ENCODE measurements at places on chromosomes 11 and 22. TPM values are rescaled to one million over a fixed set of nuclear protein-coding genes. Genes with fewer than 3 reads are reported as not detected.

MB gene
- total RNA-seq, result 1.9 TPM

SCUBE1 gene
- 0.81 TPM for total RNA-seq

DDX25 gene
- total RNA-seq, result 1.7 TPM

DEUP1 gene
- total RNA-seq, result not detected

DNA sequence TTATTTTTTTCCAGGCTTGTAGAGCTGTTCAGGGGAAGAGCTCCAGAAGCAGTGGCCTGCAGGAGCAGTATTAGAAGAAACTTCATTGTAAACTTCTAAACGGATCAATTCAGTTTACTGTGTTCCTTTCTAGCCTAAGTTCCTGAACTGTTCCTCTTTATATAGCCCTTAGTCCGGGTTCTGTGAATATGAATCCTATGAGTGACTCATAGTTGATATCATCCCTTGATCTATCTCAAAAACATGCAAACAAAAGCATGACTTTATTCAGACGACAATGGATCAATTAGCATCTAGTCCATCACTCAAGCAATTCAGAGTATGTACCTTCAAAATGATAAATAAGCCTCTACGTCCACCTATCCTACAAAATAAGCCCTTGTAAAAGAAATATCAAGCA is at the start of gene MMP12:
Gene MMP12 (minus strand): TSS at position 131 of the 400 bp plus-strand sequence. CDS start 45 bp downstream, at position 86.
- DNase-seq, result no peak

- DNase-seq, result no peak
Observed at GRCh38 chr22:33985506-33985905, 65.2 kb upstream of the LARGE1 start.

- DNase-seq, result no peak
Observed at GRCh38 chr22:17043521-17043920, 35.5 kb upstream of the GAB4 start.

DNA sequence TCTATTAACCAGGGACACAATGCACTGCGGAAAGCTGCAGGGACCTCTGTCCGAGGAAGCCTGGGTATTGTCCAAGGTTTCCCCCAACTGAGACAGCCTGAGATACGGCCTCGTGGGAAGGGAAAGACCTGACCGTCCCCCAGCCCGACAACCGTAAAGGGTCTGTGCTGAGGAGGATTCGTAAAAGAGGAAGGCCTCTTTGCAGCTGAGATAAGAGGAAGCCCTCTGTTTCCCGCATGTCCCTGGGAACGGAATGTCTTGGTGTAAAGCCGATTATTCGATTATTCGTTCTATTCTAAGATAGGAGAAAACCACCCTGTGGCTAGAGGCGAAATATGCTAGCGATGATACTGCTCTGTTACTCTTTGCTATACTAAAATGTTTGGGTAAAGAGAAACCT is 5.2 kb downstream of the BET1L start:
- no peak for DNase-seq

DNA sequence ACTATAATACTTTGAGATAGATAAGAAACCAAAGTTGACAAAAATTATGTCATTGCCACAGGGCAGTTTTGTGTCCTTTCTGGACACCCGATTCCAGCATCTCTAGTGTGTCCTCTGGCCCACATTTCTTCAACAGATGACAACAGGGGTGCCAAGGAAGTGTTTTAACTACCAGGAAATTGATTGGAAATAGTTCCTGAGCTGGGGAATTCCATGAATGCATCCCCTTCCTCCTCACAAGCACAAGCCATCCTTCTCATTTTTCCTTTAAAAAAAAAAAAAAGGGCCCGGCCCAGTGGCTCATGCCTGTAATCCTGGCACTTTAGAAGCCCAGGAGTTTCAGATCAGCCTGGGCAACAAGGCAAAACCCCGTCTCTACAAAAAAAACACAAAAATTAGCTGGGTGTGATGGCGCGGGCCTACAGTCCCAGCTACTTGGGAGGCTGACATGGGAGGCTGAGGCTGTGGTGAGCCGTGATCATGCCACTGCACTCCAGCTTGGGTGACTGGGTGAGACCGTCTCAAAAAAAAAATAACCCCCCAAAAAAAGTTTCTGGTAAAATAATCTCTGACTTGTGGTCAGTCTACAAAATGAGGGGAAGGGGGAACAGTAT is 797 bp upstream of the B3GAT3 start:
- no peak for DNase-seq

DNA sequence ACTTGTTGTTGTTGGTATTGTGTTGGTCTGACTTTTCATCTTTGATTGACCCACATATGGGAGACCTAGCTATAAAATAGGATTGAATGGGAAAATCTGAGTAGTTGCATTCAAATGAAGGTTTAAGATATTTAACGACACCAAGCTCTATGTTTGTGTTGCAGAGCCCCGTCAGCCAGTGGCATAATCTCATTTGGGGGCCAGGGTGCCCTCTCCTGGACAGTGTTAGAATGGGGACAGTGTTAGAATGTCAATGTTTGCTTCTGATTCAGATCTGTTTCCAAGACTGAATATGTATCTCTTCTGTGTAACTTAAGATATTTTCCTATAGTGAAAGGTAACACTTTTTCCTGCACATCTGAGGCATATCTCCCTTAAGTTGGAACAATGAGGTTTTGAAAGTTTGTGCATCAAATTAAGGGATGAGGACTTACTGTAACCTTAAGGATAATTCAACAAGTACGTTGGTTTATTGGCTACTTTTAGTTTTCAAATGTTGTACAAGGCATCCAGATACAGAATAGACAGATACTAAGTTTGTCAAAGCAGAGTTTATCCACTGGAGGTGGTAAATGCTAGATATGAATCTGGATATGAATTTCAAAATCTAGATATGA is 5.3 kb upstream of the OR52M1 start:
- no peak for DNase-seq

DNA sequence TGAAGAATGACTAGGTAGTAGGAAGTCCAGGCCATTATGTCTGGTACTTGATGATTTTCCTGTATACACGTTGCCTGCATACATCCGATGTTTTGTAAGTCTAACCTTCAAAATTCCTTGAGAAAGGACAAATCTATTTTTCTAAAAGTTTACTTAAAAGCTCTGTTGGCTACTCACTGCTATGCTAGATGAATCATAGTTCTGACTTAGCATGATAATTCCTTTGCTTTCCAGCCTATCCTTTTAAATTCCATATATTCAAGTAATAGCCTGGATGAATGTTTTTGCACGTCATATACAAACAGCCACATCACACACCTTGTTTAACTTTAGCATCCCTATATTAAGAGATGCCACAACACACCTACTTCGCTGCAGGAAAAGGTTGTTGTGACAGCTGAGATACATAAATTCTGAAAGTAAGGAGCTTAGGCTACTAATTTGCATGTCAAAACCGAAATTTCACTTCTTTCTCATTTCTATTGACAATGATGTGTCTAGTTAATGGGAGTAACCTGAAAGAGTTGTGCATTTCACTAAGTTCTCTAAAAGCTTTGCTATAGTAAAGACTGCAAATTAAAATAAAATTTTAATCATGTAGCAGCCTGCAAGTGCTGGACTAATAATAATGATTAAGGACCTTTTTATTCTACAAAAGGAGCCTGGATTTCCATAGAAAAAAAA is 1116.4 kb downstream of the JRKL start:
- DNase-seq, result no peak

GRCh38 chr11:40885250-40885954 is 574.0 kb downstream of the LRRC4C start:
- no peak for DNase-seq

DNA sequence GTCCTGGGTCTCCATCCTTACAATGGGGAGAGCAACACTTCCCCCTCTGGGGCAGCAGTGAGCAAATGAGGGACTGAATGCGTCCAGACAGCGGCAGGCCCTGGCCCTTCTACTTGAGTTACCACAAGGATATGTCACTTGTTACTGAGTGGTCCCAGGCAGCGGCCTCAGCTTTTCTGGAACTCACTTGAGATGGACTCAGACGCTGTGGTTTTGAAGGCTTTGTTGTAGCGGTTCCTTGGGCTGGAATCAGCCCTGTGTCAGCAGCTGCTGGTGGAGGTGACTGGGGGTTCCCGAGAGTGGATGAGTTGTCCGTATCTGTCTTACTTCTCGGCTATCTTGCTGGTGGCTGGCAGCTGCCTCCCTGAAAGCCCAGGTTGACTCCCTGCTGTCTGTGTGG is 77.0 kb downstream of the MICAL2 start:
- no peak for DNase-seq

DNA sequence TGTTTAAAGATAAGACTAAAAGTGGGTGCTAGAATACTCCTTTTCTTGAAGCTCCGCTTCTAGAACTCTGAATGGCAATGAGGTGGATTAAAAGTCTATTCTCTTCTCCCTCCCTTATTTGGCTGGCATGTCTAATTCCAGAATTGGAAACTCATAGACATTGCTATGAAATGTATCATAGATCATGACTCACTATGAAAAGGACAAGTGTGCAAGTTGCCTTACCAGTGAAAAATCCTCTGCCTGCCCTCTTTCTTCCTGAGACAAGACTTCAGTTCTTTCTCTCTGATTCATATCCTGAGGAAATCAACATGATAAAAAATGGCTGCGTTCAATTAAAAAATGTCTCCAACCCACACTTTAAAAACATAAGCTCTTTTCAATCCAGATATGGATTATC is 73.2 kb upstream of the BLID start:
- no peak for DNase-seq

DNA sequence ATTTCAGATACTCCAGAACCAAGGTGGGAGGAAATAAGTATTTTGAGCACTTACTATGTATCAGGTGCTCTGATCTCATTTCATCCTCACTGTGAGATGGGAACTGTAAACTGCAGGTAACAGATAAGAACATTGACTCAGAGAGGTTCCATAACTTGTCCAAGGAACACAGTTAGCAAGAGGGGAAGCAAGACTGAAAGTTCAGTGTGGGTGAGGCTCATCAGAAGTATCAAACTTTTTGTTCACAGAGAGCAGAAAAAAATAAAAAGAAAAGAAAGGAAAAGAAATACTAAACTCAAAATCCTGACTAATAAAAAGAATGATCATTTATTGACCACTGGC is 37.1 kb downstream of the RAB30 start:
- no peak for DNase-seq

DNA sequence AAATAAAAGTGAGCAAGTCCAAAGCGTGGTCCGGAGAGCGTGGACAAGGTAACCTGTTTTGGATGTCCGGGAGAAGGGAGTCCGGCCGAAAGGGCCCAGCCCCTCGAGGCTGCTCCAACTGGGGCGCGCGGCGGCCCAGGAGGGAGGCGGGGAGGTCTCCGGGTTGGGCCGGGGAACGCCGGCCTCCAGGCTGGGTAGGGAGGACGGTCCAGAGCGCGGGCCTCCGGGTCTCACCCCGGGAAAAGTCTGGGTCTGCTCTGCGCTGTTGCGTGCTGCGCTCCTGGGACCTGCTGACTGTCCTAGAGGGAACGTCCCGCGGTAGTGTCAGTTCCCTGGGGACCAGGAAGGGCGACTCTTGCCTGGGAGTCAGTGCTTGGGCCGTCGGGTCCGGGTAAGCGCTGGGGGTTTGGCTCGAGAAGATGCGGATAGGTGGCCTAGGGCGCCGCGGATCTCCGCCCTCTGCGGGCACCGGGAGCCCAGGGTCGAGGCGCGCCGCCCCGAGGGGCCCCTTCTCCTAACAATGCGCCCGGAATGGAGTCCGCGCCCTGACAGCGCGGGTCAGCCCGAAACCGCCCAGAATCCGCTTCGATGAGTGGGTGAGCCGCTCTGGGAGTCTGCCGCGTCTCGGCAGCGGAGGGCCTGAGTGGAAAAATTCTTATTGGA is 988 bp upstream of the FLI1 start:
- DNase-seq, result no peak

GRCh38 chr11:35681163-35681767 is 18.7 kb downstream of the TRIM44 start:
- DNase-seq, result no peak
